ENCODE measurements at places on chromosomes 1 and 21. TPM values are rescaled to one million over a fixed set of nuclear protein-coding genes. Genes with fewer than 3 reads are reported as not detected.

Gene RGS16
- 1.3 TPM for total RNA-seq

Gene CFHR4
- not detected for total RNA-seq

Gene RNASEL
- 3.3 TPM for total RNA-seq

Gene MYOG
- total RNA-seq, result not detected

Gene PLPPR4
- total RNA-seq, result 0.05 TPM

DNA sequence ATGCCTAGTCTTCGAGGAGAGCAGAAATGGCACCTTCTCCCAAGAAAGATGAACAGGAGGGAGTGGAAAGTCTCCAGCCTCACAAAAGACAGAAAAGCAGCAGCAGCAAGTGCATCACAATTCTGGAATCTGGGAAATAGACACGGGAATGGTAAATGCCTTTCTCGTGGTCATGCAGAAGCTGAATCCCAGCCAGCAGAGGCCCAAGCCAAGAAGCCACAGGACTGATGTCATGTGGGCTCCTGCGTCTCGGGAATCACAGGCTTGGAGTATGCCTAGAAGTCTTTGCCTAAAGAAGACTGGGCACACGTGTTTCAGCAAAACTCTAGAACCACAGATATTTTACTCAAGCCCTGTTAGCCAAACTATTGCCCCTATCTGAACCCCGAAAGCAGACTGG lies 260.3 kb upstream of the PLD5 start:
- DNase-seq, result no peak
- no peaks in the 10 kb centered on the region for H3K36me3 ChIP-seq
- no peaks in the 10 kb centered on the region for H3K27me3 ChIP-seq
- no peaks in the 10 kb centered on the region for H3K4me1 ChIP-seq
- peak overlapping the region; percentile 37 for H3K27ac ChIP-seq

DNA sequence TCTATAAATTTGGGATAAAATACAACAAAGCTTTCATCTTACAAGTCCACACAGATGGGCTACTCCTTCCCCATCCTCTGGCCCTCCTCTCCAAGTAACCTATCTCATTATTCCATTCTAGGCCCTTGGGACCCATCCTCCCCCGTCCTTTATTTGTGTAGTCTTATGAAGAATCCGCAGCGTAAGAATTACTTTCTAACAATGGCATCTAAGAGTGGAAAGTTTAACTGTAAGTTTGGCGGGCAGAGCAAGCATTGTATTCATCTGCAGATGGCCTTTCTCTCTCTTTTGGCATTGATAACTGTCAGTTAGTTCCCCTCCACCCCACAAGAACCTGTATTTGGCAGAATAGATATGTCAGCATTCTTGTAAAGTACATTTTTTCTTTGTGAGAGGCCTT lies 91.9 kb upstream of the TSPAN2 start:
- H3K27me3 ChIP-seq, result no peaks in the 10 kb centered on the region
- no peaks in the 10 kb centered on the region for H3K36me3 ChIP-seq
- H3K4me3 ChIP-seq, result no peak overlapping the region
- DNase-seq, result no peak

DNA sequence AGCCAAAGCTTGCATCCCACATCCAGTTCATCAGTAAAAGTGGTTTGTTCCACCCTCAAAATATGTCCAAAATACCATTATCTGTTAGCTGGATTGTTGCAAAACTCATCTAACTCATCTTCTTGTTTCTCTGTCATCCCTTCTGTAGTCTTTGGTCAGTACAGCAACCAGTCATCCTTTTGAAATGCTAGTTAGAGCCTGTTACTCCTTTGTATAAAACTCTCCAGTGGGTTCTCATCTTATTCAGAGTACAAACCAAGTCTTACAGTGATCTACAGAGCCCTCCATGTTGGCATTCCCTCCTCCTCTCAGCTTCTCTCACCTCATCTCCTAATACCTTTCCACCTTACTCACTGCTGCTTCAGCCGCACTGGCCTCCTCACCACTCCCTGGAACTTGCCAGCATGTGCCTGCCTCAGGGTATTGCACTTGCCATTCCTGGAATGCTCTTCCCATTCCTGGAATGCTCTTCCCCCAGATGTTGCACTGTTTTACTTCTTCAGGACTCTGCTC lies 70.6 kb downstream of the LAMC1 start:
- no peak overlapping the region for H3K27ac ChIP-seq
- DNase-seq, result no peak
- H3K36me3 ChIP-seq, result no peaks in the 10 kb centered on the region
- no peaks in the 10 kb centered on the region for H3K27me3 ChIP-seq
- no peak overlapping the region for H3K4me3 ChIP-seq

- no peak for DNase-seq
- H3K4me1 ChIP-seq, result no peaks in the 10 kb centered on the region
- H3K36me3 ChIP-seq, result no peaks in the 10 kb centered on the region
Measured at GRCh38 chr1:88484881-88485280, 199.2 kb upstream of the PKN2 start.

GRCh38 chr1:225881959-225882693 lies at the start of gene TMEM63A:
Gene TMEM63A (minus strand): TSS chr1:225882380. CDS start chr1:225877580, 4,800 bp downstream.
- H3K4me3 ChIP-seq, result peak within 1 kb of the TSS; percentile 99
- peak within 1 kb of the TSS; percentile 91 for H3K27ac ChIP-seq
- DNase-seq, result peak; percentile 94

DNA sequence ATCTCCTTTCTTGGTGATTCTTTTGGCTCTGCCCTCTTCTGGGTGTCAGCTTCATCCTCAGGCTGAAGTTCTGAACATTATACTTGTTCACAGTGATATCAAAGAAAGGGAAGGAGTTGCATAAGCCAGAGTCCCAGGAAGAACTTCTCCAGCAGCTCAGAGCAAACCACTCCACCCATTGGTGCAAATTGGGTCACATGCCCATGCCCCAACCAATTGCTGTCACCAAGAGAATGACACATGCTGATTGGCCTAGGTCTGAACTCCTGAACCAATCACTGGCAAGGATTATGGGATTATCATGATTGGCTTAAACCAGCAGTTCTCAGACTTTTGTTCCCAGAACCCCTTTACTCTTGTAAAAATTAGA lies 256.5 kb upstream of the TMEM51 start:
- H3K4me3 ChIP-seq, result no peak overlapping the region
- no peaks in the 10 kb centered on the region for H3K4me1 ChIP-seq
- H3K27me3 ChIP-seq, result no peaks in the 10 kb centered on the region
- DNase-seq, result no peak
- H3K36me3 ChIP-seq, result no peaks in the 10 kb centered on the region
- no peak overlapping the region for H3K27ac ChIP-seq

DNA sequence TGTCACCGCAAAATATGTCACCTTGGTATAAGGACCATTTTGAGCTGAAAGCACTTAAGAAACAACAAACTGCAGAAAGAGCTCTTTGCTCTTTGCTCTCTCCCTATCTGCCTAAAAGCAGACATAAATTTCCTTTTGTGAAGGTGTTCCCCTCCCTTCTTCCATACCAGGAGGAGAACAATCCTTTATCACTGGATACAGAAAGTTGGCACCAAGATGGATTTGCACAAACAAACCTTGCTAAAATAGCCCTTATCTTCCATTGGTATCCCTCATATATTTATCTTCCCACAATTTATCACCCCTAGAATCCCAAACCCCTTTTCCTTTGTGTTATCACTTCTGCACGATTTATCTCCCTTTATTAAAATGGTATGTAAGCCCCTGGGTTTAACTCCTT lies 51.4 kb downstream of the DPYD start:
- no peak overlapping the region for H3K4me3 ChIP-seq
- no peak overlapping the region for H3K27ac ChIP-seq
- DNase-seq, result no peak
- peaks cover 2% of the 10 kb centered on the region for H3K36me3 ChIP-seq

DNA sequence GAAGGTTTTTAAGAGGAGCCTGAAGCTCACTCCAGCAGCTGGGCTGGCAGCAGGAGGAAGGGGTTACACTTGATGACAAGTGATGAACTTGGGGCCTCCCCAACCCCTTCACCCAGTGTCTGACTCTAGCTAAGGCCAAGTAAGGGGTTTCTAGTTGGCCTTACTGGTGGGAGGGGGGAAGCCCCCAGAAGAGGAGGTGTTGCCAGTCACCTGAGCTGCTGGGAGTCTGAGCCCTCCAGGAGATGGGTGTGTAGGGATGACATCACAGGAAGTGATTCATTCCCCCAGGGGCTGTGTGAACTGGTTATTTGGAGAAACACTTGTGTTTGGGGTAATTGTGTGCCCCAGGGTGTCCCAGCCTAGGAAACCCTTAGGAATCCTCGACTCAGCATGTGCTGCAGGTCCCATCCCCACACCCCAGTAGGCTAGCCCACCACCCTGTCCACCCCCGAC lies 3.1 kb downstream of the PADI1 start:
- no peaks in the 10 kb centered on the region for H3K36me3 ChIP-seq
- H3K4me1 ChIP-seq, result peaks cover 33% of the 10 kb centered on the region
- no peak overlapping the region for H3K4me3 ChIP-seq
- peak; percentile 48 for DNase-seq

GRCh38 chr1:31579374-31579773 lies 3.1 kb downstream of the TINAGL1 start:
- H3K27ac ChIP-seq, result no peak overlapping the region
- H3K4me3 ChIP-seq, result no peak overlapping the region
- H3K4me1 ChIP-seq, result peaks cover 6% of the 10 kb centered on the region
- no peak for DNase-seq
- no peaks in the 10 kb centered on the region for H3K36me3 ChIP-seq

- no peaks in the 10 kb centered on the region for H3K36me3 ChIP-seq
- H3K27ac ChIP-seq, result no peak overlapping the region
- DNase-seq, result no peak
- H3K4me1 ChIP-seq, result no peaks in the 10 kb centered on the region
- no peaks in the 10 kb centered on the region for H3K27me3 ChIP-seq
Measured at GRCh38 chr1:232339073-232339472, 290.9 kb downstream of the SIPA1L2 start.
